ENCODE measurements at places on chromosomes 13 and 19.
A peak's percentile ranks its signal among the peaks of the same experiment; 100 is the strongest.

DNA sequence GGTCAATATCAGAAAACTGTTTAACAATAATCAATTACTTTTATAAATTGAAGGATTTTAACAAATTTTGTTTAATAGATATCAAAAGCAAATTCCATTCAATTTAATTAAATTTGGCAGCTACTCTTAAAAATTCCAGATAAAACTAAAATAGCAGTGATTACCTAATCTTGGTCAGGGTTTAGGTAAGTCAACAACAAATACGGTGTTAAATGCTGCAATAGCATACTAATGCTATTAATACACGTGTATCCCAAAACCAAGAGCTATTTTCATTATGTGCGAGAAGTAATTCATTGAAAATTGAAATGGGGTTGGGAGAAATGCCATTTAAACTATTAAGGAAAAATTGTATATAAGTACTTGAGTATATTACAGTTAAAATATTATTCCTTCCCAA is 105.6 kb downstream of the DHRS12 start:
- no peak for DNase-seq

- DNase-seq: no peak
Measured at GRCh38 chr19:48452289-48453190, 2.8 kb upstream of the KCNJ14 start.

GRCh38 chr13:112441226-112441625 is 65.1 kb downstream of the SPACA7 start:
- no peak for DNase-seq

- DNase-seq: no peak
Measured at GRCh38 chr13:65913173-65913572, 1317.0 kb downstream of the PCDH9 start.

- DNase-seq: peak; percentile 0
Measured at GRCh38 chr13:79775830-79776229, 294.9 kb downstream of the NDFIP2 start.

- no peak for DNase-seq
Measured at GRCh38 chr13:99376132-99376531, 68.9 kb upstream of the GPR183 start.

DNA sequence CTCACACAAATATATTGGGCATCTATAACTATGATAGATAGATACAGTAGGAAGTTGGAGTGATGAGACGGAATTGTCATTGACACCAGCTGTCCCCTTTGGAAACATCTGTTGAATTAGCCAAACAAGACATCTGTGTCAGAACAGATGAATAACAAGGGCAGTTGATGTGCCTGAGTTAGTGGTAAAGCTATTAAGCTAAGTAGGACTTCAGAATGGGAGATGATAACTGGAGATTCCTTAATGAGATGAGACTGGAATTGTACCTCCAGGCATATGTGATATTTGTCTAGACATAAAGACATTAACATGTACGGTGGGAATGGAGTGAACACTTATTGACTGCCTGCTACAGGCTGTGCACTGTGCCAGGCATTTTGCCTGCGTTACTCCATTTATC is 78.7 kb downstream of the MBNL2 start:
- DNase-seq: peak; percentile 32

GRCh38 chr13:24802074-24802473 is 38.1 kb downstream of the RNF17 start:
- no peak for DNase-seq

All from NCI-H69 (cell line).